ENCODE measurements at places on chromosomes 16 and 17.

DNA sequence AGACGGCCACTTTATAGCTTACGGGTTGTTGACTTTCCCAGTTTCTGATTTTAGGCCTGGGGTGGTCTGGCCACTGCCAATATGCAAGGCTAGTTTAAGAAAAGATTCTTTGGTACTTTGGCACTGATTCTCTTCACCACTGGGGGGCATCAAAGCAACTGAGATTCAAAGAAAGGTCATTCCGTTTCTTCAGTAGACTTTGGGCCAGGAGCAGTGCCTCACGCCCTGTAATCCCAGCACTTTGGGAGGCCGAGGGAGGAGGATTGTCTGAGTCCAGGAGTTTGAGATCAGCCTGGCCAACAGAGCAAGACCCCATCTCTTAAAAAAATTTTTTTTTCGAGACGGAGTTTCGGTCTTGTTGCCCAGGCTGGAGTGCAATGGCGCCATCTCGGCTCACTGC is 53.0 kb downstream of the RPA1 start:
- DNase-seq = peak; percentile 20

GRCh38 chr16:17817943-17818342 is 347.2 kb upstream of the XYLT1 start:
- no peak for DNase-seq

DNA sequence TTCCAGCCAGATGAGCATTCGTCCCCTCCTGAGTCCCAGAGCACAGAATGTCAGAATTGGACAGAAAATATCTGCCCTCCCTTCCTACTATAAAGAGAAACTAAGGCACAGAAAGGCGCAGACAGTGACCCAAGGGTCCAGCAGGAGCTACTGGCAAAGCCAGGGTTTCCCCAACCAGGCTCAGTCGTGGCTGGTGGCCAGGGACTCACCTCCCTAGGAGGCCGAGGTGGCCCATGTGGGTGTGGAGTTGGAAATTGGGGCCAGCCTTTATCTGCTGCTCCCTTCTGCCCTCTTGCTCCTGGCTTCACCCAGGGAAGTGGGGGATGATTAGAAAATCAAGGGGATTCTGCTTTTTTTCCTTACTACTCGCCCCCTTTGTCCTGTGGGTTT is 1.1 kb downstream of the DRC7 start:
- no peak for DNase-seq

DNA sequence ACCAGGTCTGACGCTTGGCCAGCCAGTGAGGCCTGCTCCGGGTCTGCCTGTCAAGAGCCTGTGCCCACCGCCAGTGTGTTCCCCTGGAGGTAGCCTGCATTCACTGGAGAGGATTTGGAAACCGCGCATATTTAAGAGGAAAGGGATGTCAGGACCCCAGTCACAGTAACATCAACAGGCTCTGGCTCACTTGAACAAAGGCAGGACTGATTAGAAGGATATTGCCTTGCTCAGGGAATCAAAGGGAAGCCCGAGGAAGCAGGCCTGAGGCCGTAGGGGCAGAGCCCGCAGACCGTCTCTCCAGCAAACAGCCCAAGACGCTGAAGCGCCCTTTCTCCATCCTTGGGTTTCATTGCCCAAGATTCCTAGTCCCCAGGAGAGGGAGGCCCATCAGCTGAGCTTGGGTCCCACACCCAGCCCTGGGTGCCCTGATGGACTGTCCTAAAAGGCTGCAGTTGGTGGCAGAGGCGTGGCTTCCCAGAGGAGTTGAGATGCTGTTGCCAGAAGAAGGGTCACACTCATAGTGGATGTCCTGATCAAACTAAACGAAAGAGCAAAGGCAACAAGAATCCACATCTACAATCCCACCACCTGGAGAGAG is 23.2 kb downstream of the NT5M start:
- DNase-seq = no peak

- no peak for DNase-seq
These were observed 36.3 kb downstream of the GAS7 start for GRCh38 chr17:10162096-10162495.

- no peak for DNase-seq
These were observed 358.6 kb upstream of the ASIC2 start for GRCh38 chr17:33651686-33652085.

DNA sequence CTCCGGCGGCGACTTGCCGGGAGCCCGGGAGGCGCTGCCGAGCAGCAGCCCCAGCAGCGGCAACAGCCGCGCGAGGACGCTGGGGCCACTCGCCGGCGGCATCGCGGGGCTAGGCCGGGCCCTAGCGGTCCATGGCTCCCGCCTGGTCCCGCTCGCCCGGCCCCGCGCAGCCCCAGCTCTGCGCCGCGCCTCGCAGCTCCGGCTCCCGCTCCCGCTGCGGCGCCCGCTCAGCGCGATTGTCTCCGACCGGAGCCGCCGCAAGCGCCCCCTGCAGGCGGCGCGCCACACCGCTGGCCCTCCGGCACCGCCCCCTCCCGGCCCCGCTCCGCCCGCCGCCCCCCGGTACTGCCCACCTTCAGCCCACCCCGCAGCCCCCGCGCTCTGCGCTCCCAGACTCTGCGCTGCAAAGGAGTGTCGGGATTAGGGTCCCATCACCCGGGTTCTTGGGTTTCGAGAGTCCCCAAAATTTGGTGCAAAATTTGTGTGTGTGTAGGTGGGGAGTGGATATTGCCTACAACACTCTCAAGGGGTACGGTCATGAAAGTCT is at the start of gene FAM171A2:
Gene FAM171A2, minus strand, starts transcription at position 241 of the 547 bp plus-strand sequence. Its CDS starts 139 bp downstream, at position 102.
- DNase-seq = no peak

- no peak for DNase-seq
These were observed 66.5 kb downstream of the IGF2BP1 start for GRCh38 chr17:49063652-49064051.

DNA sequence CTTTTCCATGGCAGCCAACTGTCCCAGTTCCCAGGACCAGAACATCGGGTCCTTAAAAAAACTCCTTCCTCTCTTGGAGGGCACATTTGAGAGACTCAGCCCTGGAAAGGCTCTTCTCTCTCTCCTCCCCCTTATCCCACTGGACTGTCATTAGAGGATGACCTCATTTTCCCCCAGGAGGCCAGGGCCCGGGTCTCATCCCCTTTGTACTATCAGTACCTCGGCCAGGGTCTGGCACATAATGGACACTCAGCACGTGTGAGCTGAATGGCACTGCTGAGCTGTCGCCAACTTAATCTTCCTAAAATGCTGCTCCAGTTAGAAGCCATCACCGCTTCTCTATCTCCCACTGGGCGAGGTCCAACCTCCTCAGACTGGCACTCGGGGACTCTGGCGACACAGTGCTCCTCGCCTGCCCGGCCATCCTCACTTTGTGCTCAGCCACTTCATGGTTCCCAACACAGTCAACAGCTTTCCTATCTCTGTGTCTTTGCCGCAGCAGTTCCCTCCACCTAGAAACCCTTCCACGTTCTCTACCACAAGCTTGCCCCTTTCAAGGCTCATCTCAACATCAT is 3.6 kb upstream of the RHBDL3 start:
- DNase-seq = no peak

GRCh38 chr17:13415871-13416416 is 185.8 kb downstream of the HS3ST3A1 start:
- no peak for DNase-seq

All from Panc1 (cell line).